Adrenal gland (tissue), 19 donors: ENCODE measurements at places on chromosomes 12 and 14. TPM values are rescaled to one million over a fixed set of nuclear protein-coding genes. Genes with fewer than 3 reads are reported as not detected.

DNA sequence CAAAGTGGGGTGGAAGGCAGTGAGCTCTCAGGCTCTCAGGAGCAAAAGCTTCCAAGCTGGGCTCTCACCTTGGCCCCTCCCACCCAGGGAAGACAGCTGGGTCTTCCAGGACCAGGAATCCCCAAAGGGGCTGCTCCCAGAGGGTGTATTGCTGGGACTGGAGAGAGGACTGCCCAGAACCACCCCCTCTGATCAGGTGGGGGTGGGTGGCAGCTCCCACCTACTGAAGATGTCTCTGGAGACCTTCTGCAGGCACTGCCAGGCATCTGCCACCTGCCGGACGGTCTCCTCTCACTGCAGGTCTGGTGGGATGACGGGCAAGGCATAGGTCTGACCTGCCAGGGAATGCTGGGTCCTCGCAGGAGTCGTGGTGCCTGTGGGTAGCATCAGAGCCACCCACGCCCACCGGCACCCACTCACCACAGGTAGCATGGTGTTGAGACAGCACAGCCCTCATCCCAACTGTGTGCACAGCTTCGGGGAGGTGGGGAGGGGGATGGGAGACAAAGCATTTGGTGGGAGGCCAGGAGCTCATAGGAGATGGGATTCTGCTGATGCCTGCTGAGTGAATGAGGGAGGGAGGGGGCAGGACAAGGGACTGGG lies 103.2 kb downstream of the SINHCAF start:
- H3K36me3 ChIP-seq = no peaks in the 10 kb centered on the region
- DNase-seq = no peak
- H3K4me3 ChIP-seq = no peak overlapping the region
- H3K27me3 ChIP-seq = no peaks in the 10 kb centered on the region
- H3K27ac ChIP-seq = no peak overlapping the region
- no peaks in the 10 kb centered on the region for H3K4me1 ChIP-seq

KRT8 gene
- 102 TPM for polyA plus RNA-seq

DNA sequence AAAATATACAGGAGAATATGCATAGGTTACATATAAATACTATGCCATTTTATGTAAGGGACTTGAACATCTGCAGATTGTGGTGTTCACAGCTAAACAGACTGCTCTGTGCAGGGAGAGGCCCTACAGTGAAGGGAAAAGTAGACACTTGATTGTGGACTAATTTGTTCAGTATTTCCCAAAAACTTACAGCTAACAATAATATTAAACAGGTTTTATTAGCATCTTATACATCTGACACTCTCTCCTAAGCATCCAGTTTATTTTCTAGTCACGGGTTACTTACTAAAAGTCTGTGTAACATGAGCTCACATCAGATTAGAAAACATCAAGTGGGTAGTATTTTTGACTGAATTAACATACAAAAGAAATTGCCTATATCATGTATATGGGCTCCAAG lies 53.3 kb upstream of the OR5AU1 start:
- no peaks in the 10 kb centered on the region for H3K4me1 ChIP-seq
- DNase-seq = no peak
- H3K27me3 ChIP-seq = no peaks in the 10 kb centered on the region
- peaks cover 82% of the 10 kb centered on the region for H3K36me3 ChIP-seq
- no peak overlapping the region for H3K27ac ChIP-seq
- no peak overlapping the region for H3K4me3 ChIP-seq

FOXG1 gene
- polyA plus RNA-seq = 0.07 TPM

GRCh38 chr14:75497701-75498100 lies 24.6 kb upstream of the BATF start:
- peaks cover 6% of the 10 kb centered on the region for H3K4me1 ChIP-seq
- H3K27ac ChIP-seq = no peak overlapping the region
- no peaks in the 10 kb centered on the region for H3K36me3 ChIP-seq
- DNase-seq = peak; percentile 21
- no peak overlapping the region for H3K4me3 ChIP-seq

COPS7A gene
- polyA plus RNA-seq = 85.1 TPM

TPH2 gene
- polyA plus RNA-seq = not detected

DGKA gene
- 99.8 TPM for polyA plus RNA-seq
